SW 1271 (cell line): ENCODE measurements at places on chromosomes 6 and 20.

GRCh38 chr6:112252571-112253497 lies 1.5 kb downstream of the LAMA4 start:
- DNase-seq = no peak

- DNase-seq = no peak
Observed at GRCh38 chr6:116648156-116648555, 20.4 kb downstream of the ZUP1 start.

DNA sequence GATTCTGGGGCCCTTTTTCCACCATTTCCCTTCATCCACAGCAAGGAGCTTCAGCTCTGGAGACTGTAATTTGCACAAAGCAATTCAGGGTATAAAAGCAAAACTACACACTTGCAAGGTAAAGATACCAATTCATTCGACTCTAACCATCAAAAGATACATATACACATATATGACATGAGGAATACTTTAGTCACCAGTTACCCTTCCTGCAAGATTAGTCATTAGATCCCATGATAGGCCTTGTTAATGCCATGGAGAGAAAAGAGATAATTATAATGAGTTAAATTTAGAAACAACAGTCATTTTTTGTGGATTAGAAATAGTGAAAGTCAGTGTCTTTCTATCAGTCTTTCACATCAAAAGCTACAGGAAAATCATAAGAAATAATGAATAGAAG lies 204.2 kb downstream of the KCNQ5 start:
- peak; percentile 5 for DNase-seq

DNA sequence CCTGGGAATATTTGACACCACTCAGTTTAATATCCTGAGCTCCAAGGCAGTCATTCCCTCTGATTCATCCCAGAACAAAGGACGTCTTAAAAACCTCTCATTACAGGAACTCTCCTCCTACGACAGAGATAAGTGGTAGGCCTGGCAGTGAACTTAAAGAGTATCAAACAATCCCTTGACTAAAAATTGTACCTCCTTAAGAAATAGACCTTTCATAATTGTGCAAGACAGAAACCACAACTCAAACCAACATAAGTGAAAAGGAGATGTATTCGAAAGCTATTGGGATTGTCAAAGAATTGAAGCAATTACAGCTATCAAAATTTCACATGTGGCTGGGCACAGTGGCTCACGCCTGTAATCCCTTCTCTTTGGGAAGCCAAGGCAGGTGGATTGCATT lies 19.1 kb upstream of the BNIP5 start:
- no peak for DNase-seq

DNA sequence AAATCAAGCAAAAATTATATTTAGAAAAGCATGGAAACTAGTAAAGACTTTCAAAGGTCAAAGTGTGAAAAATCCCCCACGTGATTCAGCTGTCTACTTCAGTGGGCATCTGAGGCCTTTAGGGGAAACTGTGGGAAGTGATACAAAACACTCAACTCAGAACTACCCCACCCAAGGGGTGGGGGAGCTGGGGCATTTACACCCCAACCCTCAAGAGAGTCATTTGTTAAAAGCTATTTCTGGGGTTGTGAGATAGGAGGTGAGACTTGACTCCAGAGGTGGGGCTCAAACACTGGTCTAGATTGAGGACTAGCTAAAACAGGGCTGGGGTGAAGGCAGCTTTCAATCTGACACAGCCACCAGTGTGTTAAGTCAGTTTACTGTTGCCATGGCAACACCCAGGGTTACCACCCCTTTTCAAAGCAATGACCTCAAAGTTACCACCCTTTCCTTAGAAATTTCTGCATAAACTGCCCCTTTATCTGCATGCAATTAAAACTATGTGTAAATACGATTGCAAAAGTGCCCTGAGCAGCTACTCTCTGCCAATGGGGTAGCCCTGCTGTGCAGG lies 9.9 kb upstream of the GTSF1L start:
- DNase-seq = no peak

GRCh38 chr20:44089987-44090674 lies 96.9 kb downstream of the JPH2 start:
- no peak for DNase-seq
